ENCODE measurements at places on chromosomes 6 and 20.
A peak's percentile ranks its signal among the peaks of the same experiment; 100 is the strongest.

- DNase-seq: no peak
These were observed 51.6 kb upstream of the CTNNBL1 start for GRCh38 chr20:37642246-37642645.

GRCh38 chr20:46021361-46022359 lies 7.4 kb upstream of the SLC12A5 start:
- DNase-seq: no peak

GRCh38 chr20:9500121-9500520 lies 14.3 kb upstream of the LAMP5 start:
- no peak for DNase-seq

- no peak for DNase-seq
These were observed 176.8 kb downstream of the VEGFA start for GRCh38 chr6:43946641-43947363.

DNA sequence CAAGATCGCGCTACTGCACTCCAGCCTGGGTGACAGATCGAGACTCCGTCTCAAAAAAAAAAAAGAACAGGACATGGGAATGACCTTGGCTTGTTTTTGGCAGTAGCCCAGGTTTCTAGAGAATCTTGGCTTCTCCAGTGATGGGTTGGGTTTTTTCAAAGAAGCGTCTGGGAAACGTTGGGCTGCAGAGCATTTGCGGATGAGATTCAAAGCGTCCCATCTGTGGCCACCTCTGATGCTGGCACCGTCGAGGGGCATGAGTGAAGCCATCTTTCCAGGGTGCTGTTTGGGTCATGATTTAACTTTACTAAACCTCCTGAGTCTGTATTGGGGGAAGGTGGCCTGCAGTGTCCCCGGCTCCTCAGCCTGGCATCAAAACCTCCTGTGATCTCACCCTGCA lies 43.2 kb upstream of the SRF start:
- DNase-seq: no peak

GRCh38 chr6:144197919-144198318 lies 47.6 kb downstream of the STX11 start:
- no peak for DNase-seq

DNA sequence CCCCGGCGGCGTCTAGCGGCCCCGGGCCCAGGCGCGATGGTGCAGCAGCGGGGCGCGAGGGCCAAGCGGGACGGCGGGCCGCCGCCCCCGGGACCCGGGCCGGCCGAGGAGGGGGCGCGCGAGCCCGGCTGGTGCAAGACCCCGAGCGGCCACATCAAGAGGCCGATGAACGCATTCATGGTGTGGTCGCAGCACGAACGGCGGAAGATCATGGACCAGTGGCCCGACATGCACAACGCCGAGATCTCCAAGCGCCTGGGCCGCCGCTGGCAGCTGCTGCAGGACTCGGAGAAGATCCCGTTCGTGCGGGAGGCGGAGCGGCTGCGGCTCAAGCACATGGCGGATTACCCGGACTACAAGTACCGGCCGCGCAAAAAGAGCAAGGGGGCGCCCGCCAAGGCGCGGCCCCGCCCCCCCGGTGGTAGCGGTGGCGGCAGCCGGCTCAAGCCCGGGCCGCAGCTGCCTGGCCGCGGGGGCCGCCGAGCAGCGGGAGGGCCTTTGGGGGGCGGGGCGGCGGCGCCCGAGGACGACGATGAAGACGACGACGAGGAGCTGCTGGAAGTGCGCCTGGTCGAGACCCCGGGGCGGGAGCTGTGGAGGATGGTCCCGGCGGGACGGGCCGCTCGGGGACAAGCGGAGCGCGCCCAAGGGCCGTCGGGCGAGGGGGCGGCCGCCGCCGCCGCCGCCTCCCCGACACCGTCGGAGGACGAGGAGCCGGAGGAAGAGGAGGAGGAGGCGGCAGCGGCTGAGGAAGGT lies 715 bp downstream of the SOX12 start:
- no peak for DNase-seq

- no peak for DNase-seq
These were observed 12.8 kb upstream of the FANCE start for GRCh38 chr6:35439308-35439707.

- no peak for DNase-seq
These were observed 33.0 kb upstream of the DUSP22 start for GRCh38 chr6:259316-259715.

DNA sequence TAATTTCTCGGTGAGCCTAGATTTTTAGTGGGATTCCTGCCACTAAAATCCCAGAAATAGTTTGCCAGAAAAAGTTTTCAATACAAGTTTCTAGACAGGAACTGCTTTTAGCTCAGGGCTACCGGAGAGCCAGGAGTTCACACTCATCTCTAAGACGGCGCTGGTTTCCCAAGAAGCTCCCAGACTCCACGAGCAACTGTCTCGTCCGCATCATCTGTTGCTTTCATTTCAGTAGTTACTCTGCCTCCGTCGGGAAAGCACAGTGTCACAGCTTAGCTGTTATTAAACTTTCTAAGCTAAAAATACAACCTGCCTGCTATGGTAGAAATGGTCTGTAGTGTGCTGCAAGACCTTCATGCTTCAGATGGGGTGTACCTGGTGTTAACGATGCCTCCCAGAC lies 197.3 kb upstream of the SNX9 start:
- DNase-seq: no peak

GRCh38 chr6:35007016-35007415 lies 118.0 kb downstream of the ANKS1A start:
- DNase-seq: no peak

DNA sequence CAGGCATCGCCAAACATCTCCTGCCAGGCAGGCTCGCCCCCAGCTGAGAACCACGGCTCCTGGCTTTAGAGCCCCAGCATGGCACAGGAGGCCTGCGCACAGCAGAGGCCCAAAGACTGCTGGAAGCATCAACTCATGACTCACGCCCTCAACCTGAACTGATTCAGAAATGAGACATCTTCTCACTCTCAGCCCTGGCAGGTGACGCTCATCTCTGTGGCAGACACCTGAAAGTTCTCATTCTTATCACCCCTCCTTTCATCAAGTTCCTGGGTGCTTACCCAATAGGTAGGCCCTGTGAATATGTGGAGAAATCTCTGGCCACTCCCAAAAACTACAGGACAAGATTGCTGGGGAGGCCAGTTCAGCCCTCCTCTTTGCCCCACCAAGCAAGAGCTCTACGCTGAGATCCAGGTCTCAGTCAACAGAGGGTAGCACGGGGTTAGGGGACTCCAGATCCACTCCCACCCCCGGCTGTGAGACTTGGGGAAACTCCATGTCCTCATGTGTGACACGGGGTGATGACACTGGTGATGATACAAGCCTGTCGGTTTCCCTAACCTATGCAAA lies 11.3 kb downstream of the NFATC2 start:
- peak; percentile 67 for DNase-seq

- no peak for DNase-seq
These were observed 78.2 kb downstream of the TCP11 start for GRCh38 chr6:35062676-35063574.

DNA sequence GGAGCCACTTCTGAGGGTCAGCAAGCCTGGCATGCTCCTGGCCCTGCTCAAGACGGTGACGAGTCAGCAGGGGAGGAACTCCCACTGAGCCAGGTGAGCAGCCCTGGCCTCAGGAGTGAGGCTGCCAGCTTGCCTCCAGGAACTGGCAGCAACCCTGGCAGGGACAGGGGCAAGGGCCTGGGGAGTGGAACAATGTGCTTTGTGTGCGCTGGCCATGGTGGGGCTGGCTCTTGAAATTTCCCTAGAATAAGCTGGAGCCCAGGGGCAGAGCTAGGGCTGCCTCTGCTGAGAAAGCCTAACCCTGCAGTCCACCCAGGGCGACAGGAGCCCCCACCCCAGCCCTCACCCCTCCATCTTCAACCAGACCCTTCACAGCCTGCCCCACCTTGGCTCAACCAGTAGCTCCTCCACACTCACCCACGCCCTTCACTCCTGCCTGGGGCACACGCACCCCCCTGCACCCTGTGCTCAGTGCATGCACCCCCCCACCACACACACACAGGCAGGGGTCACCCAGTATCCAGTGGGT lies 88.0 kb downstream of the MRPL14 start:
- DNase-seq: no peak

GRCh38 chr20:63568170-63568981 lies 5.7 kb downstream of the HELZ2 start:
- DNase-seq: no peak

DNA sequence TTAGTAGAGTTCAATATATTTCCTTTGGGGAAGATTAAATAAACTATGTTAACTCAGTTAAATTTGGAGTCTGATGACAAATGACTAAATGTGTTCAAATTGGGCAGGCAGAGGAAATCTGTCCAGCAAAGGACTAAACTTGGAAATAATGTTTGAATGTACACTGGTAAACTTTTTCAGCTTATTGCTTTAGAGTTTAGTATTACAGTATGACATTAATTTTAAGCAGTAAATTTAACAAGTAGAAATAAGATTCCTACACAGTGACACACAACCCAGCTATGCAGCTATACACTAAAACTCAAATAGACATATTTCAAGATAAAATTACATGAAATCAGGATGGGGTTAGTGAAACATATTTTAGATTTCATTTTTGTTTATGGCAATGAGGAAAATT lies 42.6 kb upstream of the HDGFL1 start:
- DNase-seq: no peak

DNA sequence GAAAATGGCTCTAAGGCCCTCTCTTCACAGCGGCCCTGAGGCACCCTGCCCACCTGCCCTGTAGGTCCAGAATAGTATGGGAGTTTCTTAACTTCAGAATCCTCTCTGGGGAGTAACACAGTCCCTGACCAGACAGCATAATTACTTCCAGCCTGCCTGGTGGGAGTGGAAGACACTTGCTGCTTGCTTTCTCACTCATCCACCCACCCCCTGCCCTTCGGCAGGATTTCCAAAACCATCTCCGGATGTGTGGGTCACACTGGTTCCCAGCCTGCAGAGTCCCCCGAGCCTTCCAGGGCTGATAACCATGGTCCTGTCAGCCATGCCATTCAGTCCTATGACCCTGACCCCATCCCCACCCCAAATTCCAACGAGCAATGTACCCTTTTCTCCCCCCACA lies 5.4 kb downstream of the SLC29A1 start:
- no peak for DNase-seq

- no peak for DNase-seq
These were observed 30.5 kb downstream of the CDKAL1 start for GRCh38 chr6:20564777-20565176.

- no peak for DNase-seq
These were observed 240.5 kb downstream of the FARS2 start for GRCh38 chr6:5501837-5502236.

- DNase-seq: no peak
These were observed 37.1 kb downstream of the NCOA7 start for GRCh38 chr6:125827788-125828320.

DNA sequence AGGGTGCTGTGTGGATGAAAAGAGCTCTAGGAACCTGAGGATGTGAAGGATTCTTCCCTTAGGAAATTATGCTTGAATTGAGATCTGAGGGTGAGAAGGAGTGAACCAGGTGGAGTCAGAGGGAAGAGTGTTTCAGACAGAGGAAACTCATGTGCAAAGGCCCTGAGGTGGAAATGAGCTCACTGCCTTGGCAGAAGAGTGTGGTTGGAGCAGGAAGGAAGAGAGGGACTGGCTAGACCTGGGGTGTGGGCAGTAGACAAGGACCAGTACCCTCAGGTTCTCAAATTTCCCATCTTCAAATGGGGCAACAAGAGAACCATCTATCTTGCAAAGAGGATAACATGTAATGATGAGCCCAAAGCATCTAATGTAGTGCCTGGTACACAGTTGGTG lies 24.0 kb upstream of the GTSF1L start:
- DNase-seq: no peak

- DNase-seq: no peak
These were observed 20.3 kb downstream of the KIZ start for GRCh38 chr20:21146215-21146614.

DNA sequence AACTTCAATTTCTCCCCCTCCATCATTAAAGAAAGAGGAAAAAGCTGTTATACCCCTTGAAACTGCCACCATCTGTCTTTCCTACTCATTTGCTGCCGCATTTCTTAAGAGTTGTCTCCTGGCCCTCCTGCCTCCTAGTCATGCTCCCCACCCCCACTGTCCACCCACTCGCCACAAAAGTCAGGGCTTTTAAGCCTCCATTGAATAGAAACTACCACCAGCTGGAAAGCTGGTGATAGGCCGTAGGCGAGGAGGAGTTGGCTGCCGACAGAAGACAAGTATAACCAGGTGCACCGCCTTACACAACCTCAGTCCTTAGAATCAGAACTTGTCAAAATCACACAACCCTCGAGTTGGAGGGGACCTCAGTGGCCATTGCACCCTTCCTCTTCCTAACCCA lies 67.6 kb downstream of the B3GAT2 start:
- DNase-seq: no peak

- no peak for DNase-seq
These were observed 9.5 kb downstream of the AHI1 start for GRCh38 chr6:135488023-135488422.

- no peak for DNase-seq
These were observed 158.0 kb downstream of the UTRN start for GRCh38 chr6:144443157-144443556.

- peak; percentile 28 for DNase-seq
These were observed at the start of gene RCAN2 for GRCh38 chr6:46491201-46491627. TSS of gene RCAN2 (minus strand) at chr6:46491449.

DNA sequence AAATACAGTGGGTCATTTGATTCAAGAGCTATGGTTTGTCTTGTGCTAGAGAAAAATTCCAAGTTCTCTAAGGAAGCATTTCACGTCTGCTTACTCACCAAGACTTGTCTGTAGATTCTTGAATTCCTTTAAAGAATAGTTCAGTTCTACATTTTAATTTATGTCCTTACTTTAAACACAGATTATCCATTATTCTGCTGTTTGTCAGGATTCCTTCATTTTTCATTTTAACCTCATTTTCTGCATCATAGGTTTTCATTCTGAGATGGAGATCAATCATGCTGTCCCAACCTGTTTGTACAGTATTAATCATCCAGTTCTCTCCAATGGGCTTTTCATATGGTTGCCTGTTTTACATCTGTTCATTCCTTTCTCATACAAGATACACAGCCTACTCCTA lies 24.5 kb upstream of the POPDC3 start:
- no peak for DNase-seq

- DNase-seq: no peak
These were observed 308.6 kb upstream of the CNR1 start for GRCh38 chr6:88474720-88475119.

DNA sequence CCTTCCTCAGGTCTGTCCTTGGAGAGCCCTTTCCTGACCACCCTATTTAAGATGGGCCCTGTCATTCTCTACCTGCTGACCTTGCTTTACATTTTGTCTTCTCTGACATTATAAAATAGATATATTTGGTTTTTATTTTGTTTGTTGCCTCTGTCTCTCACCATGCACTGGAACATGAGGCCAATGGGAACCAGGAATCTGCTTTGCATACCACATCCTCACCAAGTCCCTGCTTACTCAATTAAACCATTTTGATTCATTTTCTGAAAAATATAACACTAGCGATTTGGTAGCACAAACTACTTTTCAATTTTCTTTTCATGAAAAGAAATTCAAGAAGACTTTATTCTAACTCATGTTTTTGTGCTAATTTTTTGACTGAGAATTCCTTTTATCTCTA lies 32.8 kb upstream of the POPDC3 start:
- DNase-seq: no peak

- no peak for DNase-seq
These were observed 17.5 kb downstream of the VAPB start for GRCh38 chr20:58406422-58407001.

Data from T1000 (cell line).